Lung (tissue), 17 donors: ENCODE measurements at places on chromosomes 5 and 9. TPM values are rescaled to one million over a fixed set of nuclear protein-coding genes. Genes with fewer than 3 reads are reported as not detected.
A peak's percentile ranks its signal among the peaks of the same experiment; 100 is the strongest.

GRCh38 chr5:160930406-160930805, 78.4 kb upstream of the ATP10B start:
- peak; percentile 86 for DNase-seq

DNA sequence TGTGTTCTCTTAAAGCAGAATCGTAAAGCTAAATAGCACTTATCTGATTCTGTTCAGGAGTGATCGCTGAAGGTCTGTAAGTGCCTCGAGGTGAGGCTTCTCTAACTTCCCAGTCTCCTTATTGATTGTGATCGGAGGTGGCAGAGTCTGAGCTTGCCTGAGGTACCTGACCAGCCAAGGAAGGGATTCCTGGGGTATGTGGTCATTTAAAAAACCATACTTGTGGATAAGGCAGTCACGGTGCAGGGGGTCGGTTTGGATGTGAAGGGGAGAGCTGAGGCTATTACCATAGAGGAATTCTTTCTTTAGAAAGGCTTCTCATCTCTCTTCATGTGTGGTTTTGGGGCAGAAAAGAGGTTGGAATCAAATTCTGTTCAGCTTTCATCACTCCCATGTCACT, 193.7 kb downstream of the TLE4 start:
- DNase-seq, result no peak

TAF11L3 gene
- not detected for polyA plus RNA-seq

GRCh38 chr9:8564960-8565359, 765.4 kb upstream of the DMAC1 start:
- no peak for DNase-seq

QSOX2 gene
- polyA plus RNA-seq, result 10.3 TPM

GRCh38 chr5:66848749-66849641, 252.8 kb downstream of the MAST4 start:
- peak; percentile 40 for DNase-seq

DAPK1 gene
- 33.4 TPM for polyA plus RNA-seq

C5orf46 gene
- not detected for polyA plus RNA-seq

DNA sequence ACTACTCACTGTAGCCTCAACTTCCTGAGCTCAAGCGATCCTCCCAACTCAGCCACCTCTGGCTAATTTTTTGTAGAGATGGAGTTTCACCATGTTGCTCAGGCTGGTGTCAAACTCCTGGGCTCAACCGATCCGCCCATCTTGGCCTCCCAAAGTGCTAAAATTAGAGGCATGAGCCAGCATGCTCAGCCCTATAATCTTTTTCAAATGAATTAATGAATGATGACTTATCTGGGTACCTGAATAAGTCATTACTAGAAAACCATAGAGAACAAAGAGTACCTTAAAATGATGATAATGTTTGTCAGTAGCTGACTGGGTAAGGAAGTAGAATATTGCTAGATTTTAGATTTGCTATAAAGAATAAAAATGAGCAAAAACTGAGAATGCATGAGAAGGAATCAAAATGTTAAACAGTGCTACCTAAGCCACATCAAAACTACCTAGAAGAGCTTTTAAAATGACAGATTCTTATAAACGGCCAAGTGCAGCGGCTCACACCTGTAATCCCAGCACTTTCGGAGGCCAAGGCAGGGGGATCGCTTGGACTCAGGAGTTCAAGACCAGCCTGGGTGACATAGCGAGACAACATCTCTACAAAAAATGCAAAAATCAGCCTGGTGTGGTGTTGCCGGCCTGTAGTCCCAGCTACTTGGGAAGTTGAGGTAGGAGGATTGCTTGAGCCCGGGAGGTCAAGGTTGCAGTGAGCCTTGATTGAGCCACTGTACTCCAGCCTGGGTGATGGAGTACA, 13.6 kb downstream of the FNBP1 start:
- DNase-seq, result no peak

DNA sequence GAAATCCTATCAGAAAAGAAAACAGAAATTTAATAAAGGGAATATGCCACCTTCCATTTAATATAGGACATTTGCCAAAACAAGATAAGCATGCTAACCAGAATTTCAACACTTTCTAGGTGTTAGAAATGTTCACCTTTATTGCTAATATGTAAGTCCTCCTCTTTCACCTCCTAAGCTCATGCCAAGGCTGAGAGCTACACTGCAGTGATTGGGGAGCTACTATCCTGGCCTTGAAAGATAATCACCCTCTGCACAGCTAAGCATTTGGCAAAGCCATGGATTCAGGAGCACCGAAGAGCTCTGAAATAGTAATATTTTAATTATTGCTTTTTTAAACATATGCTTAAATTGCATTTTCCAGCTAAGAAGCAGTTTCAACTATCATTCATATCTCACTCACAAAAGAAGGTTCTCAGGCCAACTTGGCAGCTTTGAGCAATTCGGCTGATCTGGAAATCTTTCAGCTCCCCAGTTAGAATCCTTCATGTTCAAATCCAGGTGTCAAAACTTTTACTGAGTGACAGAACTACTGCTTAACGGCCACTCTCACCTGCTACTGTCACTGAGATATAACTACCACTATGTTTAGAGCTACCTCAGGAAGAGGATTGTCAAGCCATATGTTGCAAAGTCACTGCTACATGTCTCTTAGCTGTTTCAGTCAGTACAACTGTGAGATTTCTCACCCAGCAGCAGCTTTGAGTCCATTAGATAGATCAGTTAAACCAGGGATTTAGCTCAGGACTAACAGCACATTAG, 302.0 kb downstream of the NFIB start:
- peak; percentile 57 for DNase-seq

NOXA1 gene
- 11.7 TPM for polyA plus RNA-seq

GRCh38 chr5:43567967-43568366, 11.1 kb upstream of the PAIP1 start:
- DNase-seq, result no peak

DNA sequence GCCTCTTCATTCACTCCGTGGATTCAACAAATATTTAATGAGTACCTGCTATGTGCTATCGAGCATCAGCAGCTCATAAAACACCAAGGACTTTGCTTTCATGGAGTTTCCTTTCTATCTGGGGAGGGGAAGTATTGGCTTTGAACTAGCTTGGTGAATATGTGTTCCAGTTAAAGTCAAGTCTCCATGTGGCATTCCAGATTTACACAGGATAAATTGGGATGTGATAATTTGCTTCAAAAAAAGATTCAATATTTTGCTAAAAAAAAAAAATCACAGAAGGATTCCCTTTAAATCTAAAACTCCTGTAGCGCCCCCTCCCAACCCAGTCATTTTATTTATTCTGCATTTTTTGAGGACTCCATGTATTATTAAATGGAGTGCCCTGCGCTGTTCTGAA, 346.3 kb upstream of the SLC30A5 start:
- no peak for DNase-seq

TMEFF1 gene
- polyA plus RNA-seq, result not detected

DNA sequence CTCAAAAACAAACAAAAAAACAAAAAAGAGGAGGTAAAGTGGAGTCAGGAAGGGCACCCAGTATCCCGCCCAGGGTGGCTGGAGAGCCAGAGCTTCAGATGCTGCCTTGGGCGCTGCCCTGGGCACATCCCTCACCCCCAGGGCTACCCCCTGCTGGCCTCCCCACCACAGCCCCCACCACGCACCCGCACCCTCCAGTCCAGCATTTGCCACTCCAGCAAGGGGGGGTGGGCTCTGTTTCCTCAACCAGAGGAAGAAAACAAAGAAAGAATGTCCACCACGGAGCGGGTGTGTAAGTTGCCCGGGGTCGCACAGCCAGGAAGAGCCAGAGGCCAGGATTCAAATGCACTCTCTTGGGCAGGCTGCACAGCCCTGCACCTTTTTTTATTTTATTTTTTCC, 86.1 kb downstream of the NTNG2 start:
- no peak for DNase-seq

DTWD2 gene
- polyA plus RNA-seq, result 1.7 TPM

DNA sequence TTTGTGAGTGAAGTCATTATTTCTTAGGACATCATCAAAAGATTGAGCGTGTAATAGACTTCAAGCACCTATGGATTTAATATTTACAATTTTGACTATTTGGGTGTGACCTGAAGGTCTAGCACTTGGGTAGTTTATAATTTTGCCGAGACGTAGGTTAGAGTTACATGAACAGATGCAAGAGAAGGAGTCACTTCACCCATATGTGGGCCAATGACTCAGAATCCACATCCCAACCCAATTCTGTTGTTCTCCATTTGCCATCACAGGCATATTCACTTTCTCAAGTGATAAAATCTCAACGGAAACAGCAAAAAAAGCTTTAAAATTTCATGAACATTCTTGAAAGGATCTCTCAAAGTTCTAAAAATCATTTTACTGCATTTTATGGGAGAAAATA, 12.1 kb upstream of the ERAP1 start:
- DNase-seq, result no peak

ASPN gene
- 2.2 TPM for polyA plus RNA-seq

GRCh38 chr5:147567917-147568598, 58.2 kb upstream of the DPYSL3 start:
- DNase-seq, result no peak

- no peak for DNase-seq
Measured at GRCh38 chr5:96197347-96197746, 235.7 kb upstream of the ELL2 start.

OLFML2A gene
- polyA plus RNA-seq, result 2.6 TPM

- no peak for DNase-seq
Measured at GRCh38 chr5:8906303-8906967, 639.4 kb downstream of the SEMA5A start.

FOXD4L4 gene
- polyA plus RNA-seq, result not detected

DNA sequence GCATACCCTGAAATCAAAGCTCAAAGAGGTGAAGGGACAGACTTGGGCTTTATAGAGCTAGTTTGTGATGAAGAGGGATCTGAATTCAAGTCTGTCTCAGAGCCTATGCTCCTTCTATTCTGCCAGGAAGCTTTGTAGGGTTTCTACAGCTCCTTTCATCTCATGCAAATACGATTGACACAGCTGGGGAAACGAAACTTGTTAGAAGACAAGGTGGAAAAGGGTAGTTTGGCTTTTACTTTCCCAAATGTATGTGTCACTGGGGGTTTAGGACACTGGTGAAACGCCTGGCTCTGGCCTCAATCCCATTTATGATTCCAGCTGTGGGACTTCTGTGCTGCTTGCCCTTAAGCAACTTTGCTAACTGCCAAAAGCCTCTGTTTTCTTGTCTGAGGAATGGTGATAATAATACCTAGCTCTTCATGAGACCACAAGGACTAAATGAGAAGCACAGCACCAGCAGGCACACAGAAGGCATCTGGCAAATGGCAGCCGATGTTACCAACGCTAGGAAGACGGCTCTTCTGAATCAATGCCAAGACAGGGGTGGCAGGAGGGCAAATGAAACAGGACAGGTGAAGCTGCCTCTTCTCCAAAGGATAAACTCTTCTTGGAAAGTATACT, 70.3 kb upstream of the EQTN start:
- DNase-seq, result no peak

GRCh38 chr5:135449644-135450043, 2.5 kb upstream of the DCANP1 start:
- DNase-seq, result no peak

DNA sequence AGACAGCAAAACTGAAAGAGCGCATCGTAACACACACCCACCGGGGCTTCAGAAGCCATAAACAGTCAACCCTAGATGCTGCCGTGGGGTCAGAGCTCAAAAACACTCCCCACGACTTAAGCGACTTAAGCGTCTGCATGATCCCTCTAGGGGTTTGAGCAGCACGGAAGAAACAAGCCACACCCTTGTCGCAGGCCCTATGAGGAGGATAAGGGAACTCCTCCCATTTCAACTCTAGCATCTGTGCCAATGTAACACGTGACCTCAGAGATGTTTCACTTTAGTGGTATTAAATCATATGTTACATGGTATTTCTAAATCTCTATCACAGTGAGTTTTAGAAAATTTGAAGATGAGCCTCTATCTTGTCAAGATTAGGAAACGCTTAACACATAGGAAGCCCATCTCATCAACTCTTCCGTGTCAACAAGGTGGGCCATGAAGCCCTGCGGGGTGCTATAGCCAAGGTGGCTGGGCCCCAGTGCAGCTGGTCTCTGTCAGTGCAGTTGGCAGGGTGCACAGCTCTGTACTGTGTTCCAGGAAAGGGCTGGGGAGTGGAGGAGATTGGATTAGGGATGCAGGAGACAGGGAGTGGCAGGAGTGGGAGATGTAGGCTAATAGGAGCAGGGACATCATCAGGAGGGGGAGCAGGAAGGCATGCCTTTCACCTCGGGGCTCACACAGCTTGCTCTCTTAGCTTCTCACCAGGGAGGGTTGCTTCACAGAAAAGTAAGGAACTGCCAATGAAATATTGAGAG, 33.1 kb downstream of the ZCCHC9 start:
- DNase-seq, result no peak

FOXD4L6 gene
- polyA plus RNA-seq, result not detected

RIC1 gene
- polyA plus RNA-seq, result 3.5 TPM

- no peak for DNase-seq
Measured at GRCh38 chr9:116437411-116438370, 249.4 kb upstream of the TRIM32 start.

- no peak for DNase-seq
Measured at GRCh38 chr9:105333811-105334210, 89.4 kb downstream of the SLC44A1 start.

DNA sequence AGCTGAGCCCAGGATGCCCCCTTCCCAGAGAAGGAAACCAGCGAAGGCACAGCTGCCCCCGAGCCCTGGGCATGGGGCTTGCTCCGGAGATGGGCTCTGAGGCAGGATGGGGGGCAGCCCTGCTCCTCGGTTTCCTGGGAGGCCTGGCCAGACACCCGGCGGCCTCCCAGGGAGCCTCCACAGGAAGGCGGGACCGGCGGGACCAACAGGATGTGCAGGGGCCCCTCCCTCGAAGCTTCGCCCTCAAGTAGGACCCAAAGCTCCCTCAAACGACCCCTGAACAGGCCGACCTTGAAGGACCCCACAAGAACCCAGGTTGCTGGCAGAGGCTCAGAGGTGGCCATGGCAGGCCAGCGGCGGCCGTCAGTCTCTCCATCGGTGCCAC, 11.7 kb downstream of the EXD3 start:
- no peak for DNase-seq

DNA sequence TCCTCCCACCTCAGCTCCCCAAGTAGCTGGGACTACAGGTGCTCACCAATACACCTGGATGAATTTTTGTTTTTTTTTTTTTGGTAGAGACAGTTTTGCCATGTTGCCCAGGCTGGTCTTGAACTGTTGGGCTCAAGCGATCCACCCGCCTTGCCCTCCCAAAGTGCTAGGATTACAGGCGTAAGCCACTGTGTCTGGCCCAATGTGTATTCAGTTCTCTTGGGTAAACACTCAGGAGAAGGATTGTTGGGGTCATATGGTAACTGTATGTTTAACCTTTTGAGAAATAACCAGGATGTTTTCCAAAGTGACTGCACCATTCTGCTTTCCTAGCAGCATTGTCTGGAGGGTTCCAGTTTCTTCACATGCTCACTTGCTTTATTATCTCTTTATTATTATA, 67.4 kb downstream of the TNPO1 start:
- no peak for DNase-seq

DNA sequence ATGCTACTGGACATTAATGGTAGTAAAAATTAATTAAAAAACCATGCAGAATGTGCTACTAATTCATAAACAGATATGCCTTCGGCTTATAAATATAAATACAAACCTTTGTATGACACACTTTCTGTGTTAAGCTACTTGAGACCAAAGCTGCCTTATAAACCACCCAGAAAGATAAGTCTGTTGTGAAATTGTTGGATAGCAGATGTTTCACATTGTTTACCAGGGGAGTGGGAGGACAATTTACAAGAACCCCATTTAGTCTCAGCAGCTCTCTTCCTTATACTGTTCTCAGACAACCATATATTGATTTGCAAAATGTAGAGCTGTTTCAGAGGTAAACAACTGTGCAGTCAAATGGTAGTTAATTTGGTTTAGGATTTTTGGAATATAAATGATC, 524.4 kb downstream of the PRR16 start:
- DNase-seq, result peak; percentile 86
